Stimulated activated naive CD8-positive, alpha-beta T cell treated with anti-CD3 and anti-CD28 coated beads, Interleukin-15, amount 100 ng/mL, for 72 hours (primary cell): ENCODE measurements at places on chromosomes 3 and 15.
A peak's percentile ranks its signal among the peaks of the same experiment; 100 is the strongest.

GRCh38 chr15:43826029-43826507 is 734 bp upstream of the WDR76 start:
- DNase-seq, result no peak

DNA sequence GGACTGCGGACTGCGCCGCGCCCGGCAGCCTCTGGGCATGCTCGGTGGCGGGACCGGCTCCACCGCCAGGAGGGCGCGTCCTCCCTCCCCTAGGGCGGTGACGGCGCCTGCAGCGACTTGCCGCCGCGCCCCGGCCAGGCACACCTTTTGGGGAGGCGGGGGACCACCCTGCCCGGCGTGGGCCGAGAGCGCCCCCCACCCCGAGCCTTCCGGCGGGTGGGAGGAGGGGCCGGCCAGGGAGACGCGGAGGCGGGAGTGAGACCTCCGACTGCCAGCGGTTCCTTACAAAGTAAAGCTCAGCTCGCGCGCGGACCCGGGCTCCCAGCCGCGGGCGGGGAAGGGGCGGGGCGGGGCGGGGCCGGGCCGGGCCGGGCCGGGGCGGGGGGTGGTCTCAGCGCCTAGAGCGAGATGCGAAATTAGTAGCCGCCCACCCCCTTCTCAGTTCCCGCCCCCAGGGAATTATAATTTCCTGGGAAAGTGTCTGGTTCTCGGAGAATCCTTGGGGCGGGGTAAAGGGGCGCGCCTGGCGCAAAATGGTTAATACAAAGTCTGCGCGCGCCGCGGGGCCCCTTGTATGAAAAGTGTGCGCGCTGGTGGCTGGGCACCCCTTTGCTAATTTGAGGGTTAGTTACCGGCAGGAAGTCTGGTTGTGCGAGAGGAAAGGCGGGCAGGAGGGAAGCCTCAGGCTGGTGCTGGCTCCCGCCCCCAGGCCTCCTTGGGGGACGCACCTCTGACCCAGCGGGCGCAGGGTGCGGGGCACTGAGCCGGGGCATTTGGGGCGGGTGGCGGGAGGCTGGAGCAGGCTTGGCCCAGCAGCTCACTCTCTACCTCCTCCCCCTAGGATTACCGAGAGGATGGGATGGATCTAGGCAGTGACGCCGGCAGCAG is 224.8 kb upstream of the IL12A start:
- peak; percentile 52 for DNase-seq

GRCh38 chr15:89490081-89490813 is 6.1 kb downstream of the RHCG start:
- DNase-seq, result no peak

GRCh38 chr3:181713676-181714612 is 2.2 kb downstream of the SOX2 start:
- DNase-seq, result no peak

GRCh38 chr3:120177151-120177550 is 82.9 kb upstream of the GSK3B start:
- no peak for DNase-seq

- no peak for DNase-seq
Measured at GRCh38 chr3:10777627-10778026, 38.4 kb upstream of the SLC6A11 start.

DNA sequence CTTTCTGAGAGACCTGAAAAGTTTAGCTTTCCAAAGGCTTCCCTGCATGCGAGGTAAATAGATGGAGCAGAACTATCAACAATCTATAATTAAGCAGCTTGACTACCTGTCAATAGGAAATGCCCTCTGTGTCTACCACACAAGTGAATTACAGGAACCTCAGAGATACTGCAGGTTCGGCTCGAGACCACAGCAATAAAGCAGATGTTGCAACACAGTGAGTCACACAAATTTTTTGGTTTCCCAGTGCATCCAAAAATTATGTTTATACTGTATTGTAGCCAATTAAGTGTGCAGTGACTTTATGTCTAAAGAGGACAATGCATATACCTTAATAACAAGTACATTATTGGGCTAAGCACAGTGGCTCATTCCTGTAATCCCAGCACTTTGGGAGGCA is 252.0 kb downstream of the UBE2E2 start:
- no peak for DNase-seq

DNA sequence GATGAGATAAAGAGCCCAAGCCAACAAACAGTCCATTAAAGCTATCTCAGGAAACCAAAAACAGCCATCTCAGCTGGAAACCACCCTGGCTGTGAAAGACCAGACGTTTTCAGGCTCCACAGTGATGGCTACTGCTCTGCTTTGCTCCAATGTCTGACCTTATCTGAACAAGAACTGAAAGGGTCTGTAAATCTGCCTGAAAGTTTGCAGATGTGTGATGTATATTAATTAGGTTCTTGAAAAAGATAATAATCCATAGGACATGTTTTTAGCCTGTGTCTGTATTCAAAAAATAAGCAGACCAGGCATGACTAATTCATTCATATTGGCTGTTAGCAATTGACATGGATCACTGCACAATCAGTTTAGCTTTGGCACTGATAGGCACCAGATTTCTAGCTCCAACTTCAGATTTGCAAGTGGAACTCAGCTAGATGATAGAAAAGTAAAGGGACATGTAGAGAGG is 611.4 kb upstream of the NAALADL2 start:
- no peak for DNase-seq

GRCh38 chr3:8482263-8482662 is 19.4 kb upstream of the LMCD1 start:
- DNase-seq, result no peak

DNA sequence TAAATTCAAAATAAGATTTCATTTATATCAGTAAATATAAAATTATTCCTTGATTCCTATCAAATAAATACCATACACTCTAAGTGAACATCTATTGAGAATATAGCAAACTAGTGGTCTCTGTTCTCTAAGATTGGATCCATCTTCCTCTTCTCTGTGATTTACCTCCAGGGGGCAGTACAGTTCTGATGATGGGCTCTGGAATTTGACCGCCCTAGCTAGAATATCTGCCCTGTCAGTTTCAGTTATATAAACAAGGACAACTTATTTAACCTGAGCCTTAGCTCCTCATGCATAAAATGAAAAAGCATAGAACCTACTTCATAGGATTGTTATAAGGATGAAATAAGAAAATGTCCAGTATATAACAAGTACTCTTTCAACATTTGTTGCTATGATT is 171.1 kb upstream of the CCDC54 start:
- DNase-seq, result no peak

DNA sequence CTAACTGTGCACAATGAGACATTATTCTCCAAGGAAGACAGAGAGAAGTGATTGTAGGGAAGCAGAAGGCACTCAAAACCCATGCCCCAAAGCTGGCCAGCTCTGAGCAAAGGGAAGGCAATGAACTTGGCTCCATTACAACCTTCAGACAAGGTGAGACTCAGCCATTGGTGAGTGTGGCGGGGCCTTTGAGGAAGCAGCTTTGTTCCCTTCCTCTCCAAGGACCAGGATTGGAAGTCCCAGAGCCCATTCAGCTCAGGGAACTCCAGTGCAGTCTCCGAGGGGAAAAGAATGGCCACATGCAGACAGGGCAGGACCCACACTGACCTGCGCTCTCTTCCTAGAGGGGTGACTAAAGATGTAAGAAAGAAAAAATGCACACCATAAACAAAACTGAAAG is 23.1 kb downstream of the HEG1 start:
- DNase-seq, result no peak

DNA sequence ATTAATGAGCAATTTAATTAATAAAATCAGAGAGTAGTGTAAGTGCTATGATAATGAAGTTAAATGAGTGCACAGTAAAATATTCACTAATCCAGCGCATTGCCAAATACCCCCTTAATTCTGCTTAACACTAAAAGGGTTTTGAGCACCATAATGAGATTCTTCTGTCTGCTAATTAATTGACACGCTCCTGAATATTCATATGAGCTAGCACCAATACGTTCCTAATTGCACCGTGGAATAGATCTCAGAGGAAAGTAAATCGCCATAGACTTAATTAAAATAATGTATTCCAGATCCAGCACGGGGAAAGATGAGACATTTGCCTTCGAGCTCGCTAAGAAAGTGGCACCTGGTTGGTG is 9.6 kb upstream of the FOXB1 start:
- no peak for DNase-seq

DNA sequence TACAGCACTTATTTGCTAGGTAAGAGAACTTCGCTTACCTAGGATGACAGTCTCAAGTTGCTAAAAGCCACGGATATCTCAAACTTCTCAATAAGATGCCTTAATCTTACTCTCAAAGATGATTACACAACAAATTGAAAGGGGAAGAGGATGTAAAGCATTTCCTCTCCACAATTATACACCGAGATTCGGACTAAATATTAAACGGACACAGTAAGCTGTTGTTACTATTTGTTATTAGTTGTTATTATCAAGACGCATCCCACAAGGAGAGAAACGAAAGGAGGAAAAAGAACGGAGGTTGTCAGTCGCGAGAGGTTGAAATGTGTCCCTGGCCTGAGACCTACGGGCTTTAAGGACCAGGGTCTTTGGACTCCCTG is 660 bp downstream of the ZNF106 start:
- DNase-seq, result no peak

DNA sequence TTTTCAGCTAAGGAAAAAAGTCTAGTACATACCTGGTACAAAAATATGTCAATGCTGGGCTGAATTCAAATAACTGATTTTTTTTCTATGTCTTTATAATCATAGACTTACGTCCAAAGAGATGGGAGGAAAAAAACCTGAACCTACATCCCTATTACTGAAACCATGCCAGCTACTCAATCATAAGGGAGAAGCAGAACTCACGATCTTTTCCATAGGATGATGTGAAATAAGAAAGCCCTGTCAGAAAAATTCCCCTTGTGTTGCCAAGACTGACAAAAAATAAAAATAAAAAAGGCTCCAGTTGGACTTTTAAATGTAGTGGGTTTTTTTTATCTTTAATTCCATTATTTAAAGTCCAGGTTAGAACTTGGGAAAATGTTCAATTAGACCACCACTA is 3.3 kb downstream of the MSL2 start:
- DNase-seq, result no peak

GRCh38 chr15:47405365-47406162 is 311.7 kb upstream of the SEMA6D start:
- DNase-seq, result no peak

DNA sequence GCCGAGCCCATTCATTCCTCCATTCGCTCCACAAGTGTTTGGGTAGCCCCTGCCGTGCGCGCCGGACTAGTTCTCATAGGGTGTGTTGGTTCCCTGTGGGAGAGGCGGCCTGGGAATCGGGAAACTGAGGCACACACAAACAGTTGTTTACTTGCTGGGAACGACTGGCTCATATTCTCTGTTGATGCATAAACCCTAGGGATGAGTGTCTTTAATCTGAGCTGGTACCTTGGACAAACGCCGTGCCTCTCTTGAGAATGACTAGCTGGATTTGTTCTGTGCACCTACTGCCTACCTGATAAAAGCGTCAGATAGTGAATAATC is 737 bp downstream of the DNAJA4 start:
- DNase-seq, result no peak

- DNase-seq, result no peak
Measured at GRCh38 chr15:59306520-59307164, 66.0 kb downstream of the MYO1E start.

GRCh38 chr3:150710097-150710496 is 6.4 kb upstream of the ERICH6 start:
- no peak for DNase-seq

- DNase-seq, result no peak
Measured at GRCh38 chr3:172189213-172189612, 149.8 kb downstream of the FNDC3B start.
